ENCODE measurements at places on chromosomes 1 and 21.

DNA sequence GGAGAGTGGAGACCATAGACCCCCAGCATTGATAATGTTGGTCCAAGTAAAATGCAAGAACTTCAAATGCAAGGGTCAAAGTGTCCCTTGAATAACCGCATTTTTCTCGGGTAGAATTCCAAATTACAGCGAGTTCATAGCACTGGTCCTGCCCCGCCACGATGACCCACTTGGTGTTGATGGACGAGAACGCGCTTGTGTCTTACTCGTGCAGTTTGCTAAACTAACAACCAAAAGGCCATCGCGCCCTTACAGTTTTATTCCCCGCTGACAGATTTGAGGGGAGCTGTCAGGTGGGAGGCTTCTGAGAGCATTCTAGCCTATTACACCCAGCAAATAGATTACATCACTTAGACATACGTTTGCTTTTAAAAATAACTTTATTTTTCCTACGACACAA lies 17.3 kb upstream of the TSPEAR start:
- DNase-seq: no peak

- DNase-seq: no peak
Measured at GRCh38 chr1:116722016-116722838, 32.0 kb upstream of the CD2 start.

DNA sequence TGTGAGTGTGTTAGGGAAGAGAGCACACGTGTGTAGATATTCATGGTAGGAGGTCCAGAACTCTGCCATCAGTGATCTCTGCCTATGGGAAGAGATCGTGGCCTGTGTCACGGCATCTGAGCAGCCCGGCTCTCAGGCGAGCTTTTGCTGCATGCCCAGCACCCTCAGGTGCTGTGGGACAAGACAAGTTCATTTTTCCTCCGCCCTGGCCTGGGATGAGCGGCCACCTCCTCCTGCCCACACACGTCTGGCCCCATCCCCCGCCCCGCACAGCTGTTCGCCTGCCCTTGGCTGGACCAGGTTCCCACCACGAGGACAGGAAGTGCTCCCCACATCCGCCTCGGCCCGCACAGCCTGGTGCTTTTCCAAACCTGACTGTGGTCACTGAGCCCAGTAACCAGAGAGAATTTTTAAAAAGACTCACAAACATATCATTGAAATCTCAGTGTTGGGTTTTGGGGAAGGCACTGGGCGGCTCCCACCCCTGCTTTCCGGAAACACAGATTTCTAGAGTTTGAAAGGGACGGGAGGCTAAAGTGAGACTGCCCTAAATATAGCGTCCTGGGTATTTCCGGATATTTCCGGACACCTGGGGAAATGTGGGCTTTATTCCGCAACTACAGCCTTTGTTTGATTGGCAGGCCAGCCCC lies 18.0 kb downstream of the BMP8A start:
- DNase-seq: no peak

GRCh38 chr1:185309566-185309965 lies 7.5 kb downstream of the IVNS1ABP start:
- no peak for DNase-seq

DNA sequence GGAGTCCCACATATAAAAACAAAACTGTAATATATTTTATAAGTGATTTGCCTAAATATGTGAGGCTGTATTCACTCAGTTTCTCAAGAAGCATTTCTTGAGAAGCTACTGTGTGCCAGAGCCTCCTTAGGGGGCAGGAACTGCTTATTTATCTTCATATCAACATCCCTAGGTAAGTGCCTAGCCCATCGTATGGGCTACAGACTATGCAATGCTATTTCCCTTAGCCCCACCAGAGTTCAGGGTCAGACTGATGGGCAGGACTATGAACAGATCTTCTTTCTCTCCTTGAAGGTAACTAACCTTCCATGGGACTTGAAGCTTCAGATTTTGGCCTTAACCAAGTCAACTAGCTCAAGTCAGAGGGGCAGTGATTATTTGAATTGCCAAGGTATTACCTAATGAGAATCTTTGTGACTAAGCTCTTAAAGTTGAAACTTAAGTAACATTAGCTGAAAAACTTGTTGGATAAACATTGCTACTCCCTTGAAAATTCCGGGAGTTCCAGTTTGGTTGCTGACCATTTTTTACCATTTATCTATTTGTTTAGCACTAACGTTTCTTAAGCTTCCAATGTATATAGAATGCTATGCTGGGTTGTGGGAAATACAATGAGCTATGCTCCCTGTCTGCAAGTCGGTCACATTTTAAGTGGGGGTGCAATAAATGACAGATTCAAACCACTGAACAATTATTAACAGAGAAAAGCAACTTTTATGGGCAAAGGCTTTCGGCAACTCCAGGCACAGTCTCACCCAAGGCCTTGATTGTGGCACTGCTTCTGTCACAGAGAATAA lies 85.2 kb downstream of the GPR88 start:
- DNase-seq: no peak

GRCh38 chr1:9093581-9093980 lies 24.1 kb upstream of the SLC2A5 start:
- no peak for DNase-seq

GRCh38 chr1:97097404-97097925 lies 375.9 kb downstream of the PTBP2 start:
- DNase-seq: no peak

GRCh38 chr1:89842567-89843272 lies 21.9 kb downstream of the LRRC8D start:
- no peak for DNase-seq

GRCh38 chr1:147084273-147085096 lies 87.8 kb downstream of the PRKAB2 start:
- DNase-seq: no peak

GRCh38 chr21:15688809-15689208 lies 41.0 kb upstream of the USP25 start:
- no peak for DNase-seq

GRCh38 chr1:153393926-153394325 lies 3.1 kb upstream of the S100A8 start:
- DNase-seq: no peak

DNA sequence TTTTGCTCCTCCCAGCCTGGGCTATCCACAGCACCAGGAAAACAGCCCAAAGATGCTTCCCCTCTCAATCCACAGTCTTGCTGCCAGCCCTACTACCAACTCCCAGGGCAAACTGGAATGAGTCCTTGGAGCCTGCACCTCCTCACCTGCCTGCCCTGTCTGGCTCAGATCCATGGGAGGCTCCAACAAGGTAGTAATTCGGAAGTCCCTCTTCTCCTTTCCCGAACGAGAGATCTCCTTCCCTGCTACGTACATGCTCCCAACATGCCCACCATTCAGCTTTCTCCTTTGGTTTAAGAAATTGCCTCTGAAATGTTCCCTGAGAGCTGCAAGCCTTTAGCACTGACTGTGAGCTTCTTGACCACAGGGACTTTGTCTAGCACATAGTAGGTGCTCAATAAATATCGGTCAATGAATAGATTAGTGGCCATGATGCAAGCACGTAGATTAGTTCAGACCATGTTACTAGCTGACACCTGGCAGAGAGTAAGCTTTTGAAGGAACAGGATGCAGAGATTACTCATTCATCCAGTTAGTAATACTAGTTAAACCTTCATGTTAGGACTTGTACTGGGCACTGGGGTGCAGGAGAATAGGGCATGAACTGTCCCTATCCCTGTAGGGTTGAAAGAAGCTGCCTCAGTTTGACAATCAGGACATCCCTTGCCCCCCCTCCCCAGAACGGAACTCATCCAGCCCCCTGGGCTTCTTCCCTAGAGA lies 80.1 kb downstream of the DISP3 start:
- DNase-seq: no peak

DNA sequence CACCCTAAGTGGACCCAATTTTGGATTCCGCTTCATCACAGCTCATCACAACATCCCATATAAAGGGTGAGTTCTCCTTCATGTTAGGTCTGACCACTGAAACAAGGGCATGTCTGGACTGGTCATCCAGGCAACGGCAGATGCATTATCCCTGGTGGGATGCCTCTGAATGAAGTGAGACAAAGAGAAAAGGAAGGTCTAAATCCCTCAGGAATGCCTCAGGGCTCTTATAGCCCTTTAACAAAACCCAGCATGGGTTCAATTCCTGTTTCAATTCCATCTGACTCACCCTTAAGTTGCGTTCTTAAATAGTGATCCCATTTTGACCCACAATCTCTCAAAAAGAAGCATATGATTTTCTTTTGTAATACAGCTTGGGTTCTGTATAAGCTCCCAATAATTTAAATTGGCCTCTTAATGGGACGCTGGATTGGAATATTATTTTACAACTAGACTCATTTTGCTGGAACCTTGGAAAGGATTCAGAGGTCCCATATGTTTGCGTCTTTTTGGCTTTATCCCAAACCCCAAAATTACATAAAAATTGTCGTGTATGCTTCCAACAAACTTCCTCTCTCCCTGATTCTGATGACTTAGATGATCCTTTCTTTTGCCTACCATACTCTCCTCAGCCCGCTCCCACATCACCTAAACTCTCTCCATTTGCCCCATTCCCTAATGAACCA lies 287.4 kb upstream of the ZP4 start:
- no peak for DNase-seq

DNA sequence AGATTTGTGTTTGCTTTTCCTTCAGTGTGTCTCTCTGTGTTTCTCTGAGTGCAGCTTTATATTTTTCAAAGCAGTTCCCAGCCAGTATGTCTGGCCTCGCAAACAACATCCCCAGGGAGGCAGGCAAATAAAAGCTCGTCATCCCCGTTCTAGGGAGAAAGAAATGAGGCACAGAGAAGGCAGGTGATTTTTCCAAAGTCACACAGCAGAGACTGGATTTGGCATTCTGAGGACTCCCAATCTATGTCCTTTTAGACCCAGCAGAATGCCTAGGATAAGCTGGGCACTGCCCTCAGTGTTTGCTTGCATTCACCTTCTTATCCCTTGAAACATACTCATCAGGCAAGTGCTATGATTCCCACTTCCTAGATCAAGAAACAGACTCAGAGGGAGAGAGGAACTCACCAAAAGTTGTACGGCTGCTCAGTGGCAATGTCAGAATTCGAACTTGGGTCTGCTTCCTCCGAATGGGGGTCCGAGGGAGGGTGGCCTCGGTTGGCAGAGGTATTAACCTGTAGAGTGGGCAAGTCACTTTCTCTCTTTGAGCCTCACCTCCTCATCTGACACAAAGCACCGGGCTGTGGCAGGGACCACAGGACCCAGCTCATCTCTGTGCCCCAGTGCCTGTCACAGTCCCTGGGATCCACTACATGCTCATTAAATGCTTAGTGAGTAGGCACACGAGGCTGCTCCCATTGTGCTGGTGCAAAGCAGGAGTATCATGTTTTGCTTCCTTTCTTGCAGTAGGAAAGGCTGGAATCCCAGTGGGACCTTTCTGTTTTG lies 4.2 kb downstream of the RAP1GAP start:
- no peak for DNase-seq

GRCh38 chr21:42096566-42096965 lies 25.4 kb downstream of the UMODL1 start:
- DNase-seq: no peak

DNA sequence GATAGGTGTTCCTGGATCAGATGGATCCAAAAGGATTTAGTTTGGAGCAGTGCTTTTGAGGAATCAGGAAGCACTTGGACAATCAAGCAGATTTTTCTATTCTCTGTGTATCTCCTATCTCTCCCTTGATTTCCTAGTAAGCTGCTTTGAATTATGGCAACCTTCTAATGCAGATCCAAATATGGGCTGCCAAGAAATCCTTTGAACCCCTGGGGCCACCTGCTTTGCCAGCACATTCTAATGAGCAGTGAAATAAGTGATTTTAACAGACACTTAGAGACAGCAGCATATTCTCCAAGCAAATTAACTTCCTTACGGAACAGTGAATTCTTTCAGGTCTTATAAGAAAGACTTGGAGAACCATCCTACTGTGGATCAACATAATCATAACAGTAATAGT lies 195.4 kb downstream of the GPR52 start:
- no peak for DNase-seq

DNA sequence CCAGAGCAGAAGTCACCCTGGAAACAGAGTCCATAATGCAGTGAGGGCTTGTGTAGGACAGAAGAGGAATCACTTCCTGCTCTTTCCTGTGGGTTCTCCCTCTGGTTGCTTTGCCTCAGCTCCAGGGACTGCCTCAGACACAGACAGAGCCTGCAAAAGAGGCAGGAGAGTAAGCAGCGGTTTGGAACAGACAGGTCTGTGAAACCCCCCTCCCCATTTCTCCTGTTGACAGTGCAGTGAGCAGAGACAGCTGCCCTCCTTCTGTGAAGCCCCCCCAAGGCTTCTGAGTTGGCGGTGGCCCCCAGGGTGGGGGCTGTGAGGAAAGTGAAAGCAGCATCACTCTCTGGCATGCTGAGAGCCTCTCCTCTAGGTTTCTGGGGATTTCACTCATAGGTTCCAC lies 53.0 kb downstream of the MAB21L3 start:
- no peak for DNase-seq

- no peak for DNase-seq
Measured at GRCh38 chr21:44614161-44614631, 2.3 kb downstream of the KRTAP10-8 start.

DNA sequence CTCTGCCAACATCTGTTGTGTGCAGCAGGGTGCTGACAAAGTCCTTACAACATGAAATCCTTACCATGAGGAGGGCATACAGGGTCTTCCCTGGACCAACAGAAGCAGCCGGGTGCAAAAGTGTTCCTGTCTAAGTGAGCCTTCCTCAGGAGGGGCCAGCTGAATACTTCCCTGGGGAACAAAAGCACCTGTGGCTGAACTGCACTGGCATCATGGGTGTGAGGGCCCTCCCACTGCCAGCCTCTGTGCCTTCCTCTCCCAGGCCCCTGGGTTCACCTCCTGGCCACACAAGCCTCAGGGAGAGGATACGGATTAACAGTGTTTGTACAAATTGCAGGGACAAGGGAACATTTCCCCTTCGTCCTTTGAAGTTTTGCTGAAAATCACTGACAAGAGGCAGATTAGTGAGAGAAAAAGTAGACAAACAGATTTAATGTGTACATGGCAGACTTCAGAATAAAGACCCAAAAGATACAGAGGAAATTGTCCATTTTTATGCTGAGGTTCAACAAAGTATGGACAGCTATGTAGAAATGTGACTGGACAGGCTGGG lies 91.0 kb upstream of the PPM1J start:
- no peak for DNase-seq

DNA sequence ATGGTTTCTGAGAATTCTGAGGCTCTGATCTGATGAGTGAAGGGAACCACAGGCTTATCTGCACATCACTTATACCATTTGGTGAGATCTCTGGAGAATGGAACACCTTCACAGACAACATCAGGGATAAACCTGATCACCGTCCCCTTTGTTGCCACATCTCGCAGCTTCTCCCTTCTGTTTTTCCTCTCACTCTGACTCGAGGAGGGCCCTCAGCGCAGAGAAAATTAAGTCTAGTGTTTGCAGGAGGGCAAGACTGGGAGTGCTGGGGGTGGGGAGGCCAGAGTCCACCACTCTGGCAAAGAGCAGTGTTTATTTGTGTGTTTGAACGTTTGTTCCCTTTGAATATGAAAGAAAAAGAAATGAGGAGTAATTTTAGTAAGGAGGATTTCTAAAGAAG lies 29.0 kb upstream of the BATF3 start:
- no peak for DNase-seq

Data from COR-L47 (cell line).